Activated CD8-positive, alpha-beta T cell treated with anti-CD3 and anti-CD28 coated beads for 36 hours (primary cell): ENCODE measurements at places on chromosomes 2 and 18. TPM values are rescaled to one million over a fixed set of nuclear protein-coding genes. Genes with fewer than 3 reads are reported as not detected.

Gene SPC25
- 35.6 TPM for total RNA-seq

- no peak for DNase-seq
- H3K27me3 ChIP-seq, result no peaks in the 10 kb centered on the region
- H3K36me3 ChIP-seq, result peaks cover 5% of the 10 kb centered on the region
- H3K4me1 ChIP-seq, result peaks cover 36% of the 10 kb centered on the region
- no peak overlapping the region for H3K27ac ChIP-seq
These were observed 206.5 kb upstream of the ITGA4 start for GRCh38 chr2:181250691-181251090.

Gene CHRND
- total RNA-seq, result not detected

Gene CRACDL
- total RNA-seq, result 0.38 TPM

Gene C2orf66
- not detected for total RNA-seq

Gene C2orf78
- total RNA-seq, result not detected

Gene CCDC68
- total RNA-seq, result not detected

DNA sequence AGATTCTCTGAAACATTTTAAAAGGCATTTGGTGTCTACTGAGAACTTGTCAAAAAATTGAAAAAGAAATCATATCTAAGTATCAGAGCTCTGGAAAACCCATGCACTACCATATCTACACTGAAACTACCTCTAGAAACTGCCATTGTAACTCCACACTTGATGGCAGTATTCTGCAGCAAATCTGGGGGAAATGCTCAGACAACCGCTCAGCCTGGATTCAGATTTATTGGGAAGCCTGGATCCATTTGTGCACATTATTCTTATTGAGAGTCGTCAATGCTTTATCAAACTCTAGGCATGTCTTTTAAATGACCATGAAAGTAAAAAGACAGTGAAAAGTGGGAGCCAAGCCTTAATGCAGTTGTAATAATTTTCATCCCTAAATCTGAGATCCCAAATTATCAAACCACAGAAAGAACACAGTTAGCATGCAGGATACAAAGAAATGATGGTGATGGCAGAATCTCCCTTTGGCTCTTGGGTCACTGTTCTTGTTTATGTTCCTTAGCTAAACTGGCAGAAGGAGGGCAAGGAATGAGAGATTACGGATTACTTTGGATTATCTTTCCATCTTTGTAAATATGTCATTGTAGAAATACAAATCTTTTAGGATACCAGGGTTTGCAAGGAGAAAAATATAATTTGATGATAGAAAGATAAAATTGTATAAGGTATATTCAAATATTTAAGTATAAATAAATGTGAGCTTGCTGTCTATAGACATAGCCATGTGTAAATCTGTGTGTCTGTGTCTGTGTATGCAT, 512.1 kb upstream of the SYT4 start:
- H3K4me3 ChIP-seq, result no peak overlapping the region
- no peaks in the 10 kb centered on the region for H3K4me1 ChIP-seq
- no peaks in the 10 kb centered on the region for H3K36me3 ChIP-seq

DNA sequence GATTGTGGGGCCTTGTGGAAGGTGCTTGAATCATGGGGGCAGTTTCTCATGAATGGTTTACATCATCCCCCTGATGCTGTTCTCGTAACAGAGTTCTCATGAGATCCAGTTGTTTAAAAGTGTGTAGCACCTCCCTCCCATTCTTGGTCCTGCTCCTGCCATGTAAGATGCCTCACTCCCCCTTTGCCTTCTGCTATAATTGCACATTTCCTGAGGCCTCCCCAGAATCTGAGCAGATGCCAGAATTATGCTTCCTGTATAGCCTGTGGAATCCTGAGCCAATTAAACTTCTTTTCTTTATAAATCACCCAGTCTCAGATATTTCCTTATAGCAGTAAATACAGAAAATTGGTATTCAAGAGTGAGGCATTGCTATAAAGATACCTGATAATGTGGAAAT, 15.6 kb upstream of the WDR75 start:
- no peak overlapping the region for H3K4me3 ChIP-seq
- peaks cover 2% of the 10 kb centered on the region for H3K4me1 ChIP-seq
- no peak overlapping the region for H3K27ac ChIP-seq
- no peak for DNase-seq

GRCh38 chr2:122328816-122329215, 573.4 kb downstream of the TSN start:
- no peak for DNase-seq
- no peak overlapping the region for H3K4me3 ChIP-seq
- H3K27ac ChIP-seq, result no peak overlapping the region
- no peaks in the 10 kb centered on the region for H3K36me3 ChIP-seq
- H3K4me1 ChIP-seq, result no peaks in the 10 kb centered on the region

DNA sequence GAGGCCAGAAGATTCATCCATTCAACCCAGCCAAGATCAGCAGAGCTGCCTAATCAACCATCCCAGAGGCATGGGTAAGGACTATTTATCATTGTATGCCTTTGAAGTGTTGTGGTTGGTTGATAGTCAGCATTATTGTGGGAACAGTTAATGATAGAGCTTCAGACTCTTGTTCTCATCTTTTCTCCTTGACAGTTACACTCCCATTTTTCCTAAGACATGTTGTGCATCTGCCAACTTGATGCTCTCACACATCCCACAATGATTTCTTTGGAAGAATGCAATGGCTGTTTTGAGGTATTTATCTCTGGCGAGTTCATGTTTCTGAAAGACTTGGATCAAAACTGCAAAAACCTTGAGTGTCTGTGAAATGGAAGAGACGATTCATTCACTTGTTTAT, 55.4 kb downstream of the FASTKD2 start:
- DNase-seq, result no peak
- H3K4me3 ChIP-seq, result no peak overlapping the region
- no peaks in the 10 kb centered on the region for H3K36me3 ChIP-seq
- H3K4me1 ChIP-seq, result no peaks in the 10 kb centered on the region

Gene LRRC30
- not detected for total RNA-seq

- no peaks in the 10 kb centered on the region for H3K4me1 ChIP-seq
- no peak overlapping the region for H3K27ac ChIP-seq
- no peaks in the 10 kb centered on the region for H3K27me3 ChIP-seq
- no peak for DNase-seq
- H3K36me3 ChIP-seq, result no peaks in the 10 kb centered on the region
These were observed 83.2 kb upstream of the AQP4 start for GRCh38 chr18:26948703-26949102.
